GM23248 (cell line): ENCODE measurements at places on chromosomes 2 and 18.
A peak's percentile ranks its signal among the peaks of the same experiment; 100 is the strongest.

GRCh38 chr2:177812713-177813396 is 259.7 kb downstream of the PDE11A start:
- no peak for DNase-seq
- H3K27ac ChIP-seq: no peak overlapping the region
- H3K27me3 ChIP-seq: 0 out of 2 replicates have a peak, but pooled peaks cover 9% of the 10 kb centered on the region
- no peaks in the 10 kb centered on the region for H3K36me3 ChIP-seq
- no peaks in the 10 kb centered on the region for H3K4me1 ChIP-seq
- no peak overlapping the region for H3K4me3 ChIP-seq

GRCh38 chr2:235928751-235929370 is 239.3 kb downstream of the GBX2 start:
- no peak overlapping the region for H3K4me3 ChIP-seq
- H3K4me1 ChIP-seq: no peaks in the 10 kb centered on the region
- no peaks in the 10 kb centered on the region for H3K27me3 ChIP-seq
- H3K36me3 ChIP-seq: no peaks in the 10 kb centered on the region
- no peak for DNase-seq

GRCh38 chr2:71796174-71796593 is 342.8 kb downstream of the DYSF start:
- no peak overlapping the region for H3K4me3 ChIP-seq
- H3K27me3 ChIP-seq: no peaks in the 10 kb centered on the region; the same call in 1 of the 2 replicates
- H3K27ac ChIP-seq: no peak overlapping the region
- peak; percentile 83 for DNase-seq

DNA sequence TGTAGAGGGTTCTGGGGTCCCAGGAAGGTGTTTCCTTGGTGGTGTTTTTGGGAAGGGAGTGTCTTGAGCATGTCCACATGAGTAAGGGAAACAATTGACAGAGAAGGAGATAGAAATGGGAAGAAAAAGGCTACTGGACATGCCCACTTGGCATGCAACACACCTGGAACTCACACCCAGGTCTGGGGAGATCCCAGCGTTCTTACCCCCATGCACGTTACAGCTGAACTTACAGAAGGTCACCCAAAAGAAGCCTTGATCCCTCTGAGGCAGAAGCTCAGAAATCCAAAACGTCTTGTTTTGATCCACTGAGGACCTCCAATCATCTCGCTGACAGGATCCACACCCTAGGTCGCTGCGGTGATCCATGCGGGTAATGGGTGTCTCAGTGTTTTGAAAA is 142.0 kb downstream of the ZNF516 start:
- H3K4me3 ChIP-seq: no peak overlapping the region
- no peak overlapping the region for H3K27ac ChIP-seq
- no peaks in the 10 kb centered on the region for H3K27me3 ChIP-seq
- H3K36me3 ChIP-seq: no peaks in the 10 kb centered on the region
- DNase-seq: no peak
- H3K4me1 ChIP-seq: peaks cover 16% of the 10 kb centered on the region

- H3K36me3 ChIP-seq: no peaks in the 10 kb centered on the region
- no peaks in the 10 kb centered on the region for H3K4me1 ChIP-seq
- H3K4me3 ChIP-seq: no peak overlapping the region
- DNase-seq: no peak
- no peak overlapping the region for H3K27ac ChIP-seq
Observed at GRCh38 chr2:222283634-222284033, 15.2 kb downstream of the PAX3 start.

- no peak for DNase-seq
- H3K4me1 ChIP-seq: no peaks in the 10 kb centered on the region
- no peak overlapping the region for H3K4me3 ChIP-seq
- no peaks in the 10 kb centered on the region for H3K27me3 ChIP-seq
Observed at GRCh38 chr2:17915811-17916518, 37.5 kb downstream of the KCNS3 start.

DNA sequence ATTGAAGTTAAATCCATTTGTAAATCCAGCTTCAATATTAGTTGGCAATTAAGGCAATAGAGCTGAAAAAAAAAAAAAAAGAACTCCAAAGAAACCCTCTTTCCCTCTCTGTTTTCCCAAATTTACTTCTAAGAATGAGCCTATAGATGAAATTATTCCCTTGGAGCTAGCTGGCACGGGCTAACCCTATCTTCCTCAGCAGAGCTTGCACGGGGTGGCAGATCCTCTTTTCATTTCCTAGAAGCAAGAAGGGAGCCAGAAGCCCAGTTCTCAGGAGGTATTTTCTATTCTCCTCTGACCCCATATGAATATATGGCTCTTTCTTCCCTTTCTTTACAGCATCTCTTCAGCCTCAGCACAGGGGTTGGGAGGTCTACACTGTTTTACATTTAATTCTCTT is 426.0 kb downstream of the TGIF1 start:
- no peaks in the 10 kb centered on the region for H3K27me3 ChIP-seq
- H3K36me3 ChIP-seq: no peaks in the 10 kb centered on the region
- H3K27ac ChIP-seq: no peak overlapping the region
- no peak overlapping the region for H3K4me3 ChIP-seq

DNA sequence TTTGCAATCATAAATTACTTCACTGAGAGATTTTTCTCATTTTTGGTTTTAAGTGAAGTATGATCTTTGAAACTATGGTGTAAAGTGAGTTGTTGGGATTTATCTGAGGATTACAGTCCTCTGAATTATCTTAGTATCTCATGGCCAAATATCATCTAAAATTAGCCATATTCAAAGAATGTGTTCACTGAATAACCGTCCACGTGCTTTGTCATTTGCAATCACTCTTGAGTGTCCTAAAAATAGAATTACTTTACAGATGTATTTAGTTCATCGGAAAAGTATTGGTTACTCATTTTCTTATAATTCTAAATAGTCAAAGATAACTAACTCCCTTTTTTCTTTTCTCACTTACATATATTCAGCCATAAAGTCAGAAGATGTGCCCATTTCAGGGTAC is 141.2 kb downstream of the RTN4 start:
- no peak overlapping the region for H3K4me3 ChIP-seq
- peaks cover 22% of the 10 kb centered on the region for H3K4me1 ChIP-seq
- no peaks in the 10 kb centered on the region for H3K36me3 ChIP-seq

- H3K4me1 ChIP-seq: peaks cover 10% of the 10 kb centered on the region
- no peak overlapping the region for H3K4me3 ChIP-seq
- no peak overlapping the region for H3K27ac ChIP-seq
- no peaks in the 10 kb centered on the region for H3K27me3 ChIP-seq
Observed at GRCh38 chr2:191069606-191070005, 55.6 kb upstream of the STAT1 start.
